ENCODE measurements at places on chromosomes 3 and 15. TPM values are rescaled to one million over a fixed set of nuclear protein-coding genes. Genes with fewer than 3 reads are reported as not detected.

The SERPINI2 gene
- not detected for total RNA-seq

The HCN4 gene
- total RNA-seq = not detected

The SCAP gene
- 79.0 TPM for total RNA-seq

The DHFR2 gene
- 3.3 TPM for total RNA-seq

The NBEAL2 gene
- total RNA-seq = 3.3 TPM

The FOXL2NB gene
- total RNA-seq = 0.78 TPM

The GOLGA6D gene
- not detected for total RNA-seq

The CD80 gene
- total RNA-seq = not detected

The GRIP2 gene
- total RNA-seq = not detected

The ZPLD1 gene
- total RNA-seq = not detected

The RBMS3 gene
- total RNA-seq = 33.4 TPM

The FMN1 gene
- 0.59 TPM for total RNA-seq

The CADM2 gene
- total RNA-seq = not detected

The CCR8 gene
- not detected for total RNA-seq

The CYP1A1 gene
- total RNA-seq = 0.37 TPM

The SNX22 gene
- 0.39 TPM for total RNA-seq

Data from subcutaneous preadipocyte (primary cell).